ENCODE measurements at places on chromosomes 16 and 17.

- no peak for DNase-seq
Measured at GRCh38 chr16:67927131-67927941, 4.3 kb downstream of the CTRL start.

GRCh38 chr17:74516561-74517328 lies 14.5 kb downstream of the CD300LB start:
- DNase-seq: no peak

- no peak for DNase-seq
Measured at GRCh38 chr16:77406680-77407079, 28.2 kb downstream of the ADAMTS18 start.

GRCh38 chr16:18008356-18008755 lies 328.2 kb downstream of the NPIPA8 start:
- DNase-seq: no peak

DNA sequence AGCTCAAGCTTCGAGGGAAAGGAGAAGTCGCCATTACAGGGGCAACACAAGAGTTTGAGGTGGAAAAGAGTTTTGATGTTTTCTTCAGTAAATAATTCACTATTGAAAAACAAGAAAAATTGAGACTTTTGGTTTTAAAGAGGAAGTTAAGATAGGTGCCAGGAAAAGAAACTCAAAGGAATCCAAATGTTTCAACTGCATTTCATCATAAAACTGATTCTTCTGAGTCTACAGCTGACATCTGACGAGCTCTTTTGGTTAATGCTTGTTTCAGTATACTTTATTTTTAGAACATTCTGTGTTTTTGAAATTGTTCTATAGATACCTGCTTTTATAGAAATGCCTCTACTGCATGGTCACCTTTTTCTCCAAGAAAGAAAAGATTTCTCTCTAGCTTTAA lies 54.0 kb downstream of the ERN1 start:
- DNase-seq: peak; percentile 67

GRCh38 chr17:78532922-78533640 lies 44.1 kb downstream of the DNAH17 start:
- DNase-seq: no peak

Data from adipocyte (in vitro differentiated cells).